Articular chondrocyte of knee joint (primary cell): ENCODE measurements at places on chromosomes 4 and X. TPM values are rescaled to one million over a fixed set of nuclear protein-coding genes. Genes with fewer than 3 reads are reported as not detected.

The ZNF630 gene
- total RNA-seq: 2.0 and 2.3 TPM in 2 replicates

The GASK1B gene
- total RNA-seq: 60.0 and 66.9 TPM in 2 replicates

The CTAG1B gene
- not detected in 2 replicates for total RNA-seq

The SSX3 gene
- total RNA-seq: not detected in 2 replicates

The CCDC110 gene
- 5.0 and 7.1 TPM in 2 replicates for total RNA-seq
